ENCODE measurements at places on chromosomes 2 and 18.

DNA sequence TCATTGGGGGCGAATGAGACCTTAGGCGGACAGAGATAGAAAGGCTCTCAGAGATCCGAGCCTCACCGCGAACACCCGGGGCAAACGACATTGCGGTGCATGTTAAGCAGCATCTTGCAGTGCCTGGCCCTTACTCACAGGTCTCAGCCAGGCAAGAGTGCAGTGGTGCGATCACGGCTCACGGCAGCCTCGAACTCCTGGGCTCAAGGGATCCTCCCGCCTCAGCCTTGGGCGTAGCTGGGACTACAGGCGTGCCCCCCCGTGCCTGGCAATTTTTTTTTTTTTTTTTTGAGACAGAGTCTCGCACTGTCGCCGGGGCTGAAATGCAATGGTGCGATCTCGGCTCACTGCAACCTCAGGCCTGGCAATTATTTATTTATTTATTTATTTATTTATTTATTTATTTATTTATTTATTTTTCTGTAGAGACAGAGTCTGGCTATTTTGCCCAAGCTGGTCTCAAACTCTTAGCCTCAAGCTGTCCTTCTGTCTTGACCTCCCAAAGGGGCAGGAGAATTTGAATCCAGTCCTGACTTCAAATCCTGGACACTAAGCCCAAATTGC, 1.3 kb downstream of the LAMA3 start:
- DNase-seq: no peak

- no peak for DNase-seq
Measured at GRCh38 chr2:99079226-99079625, 62.3 kb upstream of the C2orf15 start.

GRCh38 chr18:59340312-59340711, 18.8 kb downstream of the LMAN1 start:
- DNase-seq: no peak

GRCh38 chr2:133829450-133830020, 261.3 kb upstream of the NCKAP5 start:
- no peak for DNase-seq

GRCh38 chr2:100592226-100592625, 29.4 kb downstream of the PDCL3 start:
- DNase-seq: no peak

- DNase-seq: no peak
Measured at GRCh38 chr2:129849559-129850160, 129.8 kb upstream of the RAB6C start.

- DNase-seq: no peak
Measured at GRCh38 chr2:10819714-10820314, 7.2 kb upstream of the PDIA6 start.

DNA sequence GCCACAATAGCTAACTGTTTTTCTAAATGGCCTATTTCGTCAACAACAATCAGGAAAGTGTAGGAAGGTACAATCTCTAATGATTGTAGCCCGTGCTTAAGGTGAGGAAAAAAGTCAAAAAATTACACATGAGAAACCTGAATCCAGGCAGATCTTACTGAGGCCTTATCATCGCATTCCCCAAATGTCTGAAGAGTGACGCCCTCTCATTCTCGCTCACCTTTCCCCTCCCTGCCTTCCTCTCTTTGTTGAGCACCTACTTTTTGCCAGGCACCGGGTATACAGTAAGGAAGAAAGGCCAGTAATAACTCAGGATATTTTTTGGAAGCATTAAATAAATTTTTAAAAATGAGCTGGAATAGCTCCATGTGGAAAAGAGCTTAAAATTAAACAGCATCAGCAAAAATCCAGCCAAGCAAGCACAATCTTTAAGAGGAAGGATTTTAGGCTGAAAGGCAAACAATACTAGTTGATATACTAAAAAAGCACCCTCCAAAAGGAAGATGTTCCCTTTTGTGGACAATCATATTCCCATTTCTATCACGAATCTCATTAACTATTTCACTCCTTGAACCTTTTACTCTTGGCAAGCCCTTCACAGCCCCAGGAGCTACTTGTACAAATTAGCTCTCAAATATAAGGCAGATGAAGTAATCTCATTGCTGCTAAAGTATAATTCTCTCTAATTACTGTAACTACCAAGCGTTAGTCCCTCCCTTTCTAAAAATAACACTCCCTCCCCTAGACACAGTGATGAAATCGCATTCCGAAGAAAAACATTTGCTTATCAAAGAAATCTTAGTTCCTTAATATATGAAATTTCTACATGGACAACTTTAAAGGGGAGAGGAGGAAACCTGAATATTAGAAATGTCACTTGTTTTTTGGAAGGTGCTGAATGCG, 40.0 kb downstream of the STAT1 start:
- no peak for DNase-seq

GRCh38 chr2:45232818-45233217, 223.6 kb upstream of the SIX2 start:
- DNase-seq: no peak

- no peak for DNase-seq
Measured at GRCh38 chr2:144510294-144510991, 9.5 kb downstream of the ZEB2 start.

DNA sequence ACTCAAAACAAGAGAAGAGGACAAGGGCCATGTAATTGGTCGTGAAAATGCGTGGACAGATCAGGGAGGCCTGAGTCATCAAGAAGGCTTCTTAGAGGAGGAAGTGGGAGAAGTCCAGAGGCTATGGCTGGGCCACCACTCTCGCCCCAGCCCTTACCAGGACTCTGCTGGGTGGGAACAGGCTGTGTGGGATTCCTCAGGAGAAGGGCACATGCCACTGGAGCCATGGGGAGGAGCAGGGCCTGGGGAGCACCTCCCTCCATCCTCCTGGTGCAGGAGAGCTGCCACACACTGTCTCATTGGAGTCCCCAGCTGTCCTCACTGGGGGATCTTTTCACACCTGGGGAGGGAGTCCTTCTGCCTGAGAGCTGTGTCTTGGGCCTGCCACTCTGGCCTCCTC, 9.4 kb upstream of the RALB start:
- no peak for DNase-seq

- no peak for DNase-seq
Measured at GRCh38 chr2:231286964-231287363, 88.5 kb downstream of the ARMC9 start.

- no peak for DNase-seq
Measured at GRCh38 chr2:16190446-16191270, 250.3 kb downstream of the MYCN start.

GRCh38 chr2:144137272-144137671, 382.6 kb downstream of the ZEB2 start:
- no peak for DNase-seq

DNA sequence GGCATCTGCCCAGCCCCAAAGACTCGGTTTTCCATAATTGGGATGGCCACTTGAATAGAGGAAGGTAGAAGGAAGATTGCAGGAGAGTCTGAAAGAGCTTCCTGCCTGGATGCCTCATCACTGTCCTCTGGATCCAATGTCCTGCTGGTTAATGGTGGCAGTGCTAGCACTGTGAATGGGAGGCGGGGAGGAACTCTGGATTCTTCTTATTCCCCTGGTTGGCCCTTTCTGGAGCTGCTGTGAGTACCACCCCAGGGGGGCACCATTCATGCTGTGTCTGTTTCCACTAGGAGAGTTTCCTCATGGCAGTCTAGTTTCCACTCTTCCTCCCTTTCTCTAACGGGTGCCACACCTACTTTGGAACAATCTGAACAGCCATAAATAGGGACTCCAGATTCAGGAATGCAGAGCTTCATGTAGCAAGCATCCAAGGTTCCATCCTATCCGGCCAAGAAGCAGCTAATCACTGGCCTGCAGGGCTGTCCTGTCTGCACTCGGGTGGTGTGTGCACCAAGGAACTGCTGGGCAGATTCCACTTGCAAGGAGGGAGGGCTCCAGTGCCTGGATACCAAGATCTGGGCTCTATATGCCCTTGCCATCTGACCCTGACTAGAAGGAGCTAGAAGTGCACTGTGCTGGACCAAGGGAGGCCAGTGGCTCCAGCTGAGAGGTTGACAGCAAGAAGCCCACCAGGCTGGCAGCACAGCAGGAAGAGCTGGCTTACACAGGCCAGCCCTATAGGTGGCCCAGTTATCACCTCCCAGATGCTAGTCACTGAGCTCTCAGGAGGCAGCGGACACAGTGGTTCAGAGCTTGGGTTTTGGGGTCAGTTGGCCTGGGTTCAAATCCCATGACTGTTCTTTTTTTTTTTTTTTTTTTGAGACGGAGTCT, 4.6 kb upstream of the ATOH8 start:
- DNase-seq: no peak
